ENCODE measurements at places on chromosomes 3 and 15.

GRCh38 chr3:40021338-40021737, 211.9 kb downstream of the MYRIP start:
- DNase-seq: no peak

DNA sequence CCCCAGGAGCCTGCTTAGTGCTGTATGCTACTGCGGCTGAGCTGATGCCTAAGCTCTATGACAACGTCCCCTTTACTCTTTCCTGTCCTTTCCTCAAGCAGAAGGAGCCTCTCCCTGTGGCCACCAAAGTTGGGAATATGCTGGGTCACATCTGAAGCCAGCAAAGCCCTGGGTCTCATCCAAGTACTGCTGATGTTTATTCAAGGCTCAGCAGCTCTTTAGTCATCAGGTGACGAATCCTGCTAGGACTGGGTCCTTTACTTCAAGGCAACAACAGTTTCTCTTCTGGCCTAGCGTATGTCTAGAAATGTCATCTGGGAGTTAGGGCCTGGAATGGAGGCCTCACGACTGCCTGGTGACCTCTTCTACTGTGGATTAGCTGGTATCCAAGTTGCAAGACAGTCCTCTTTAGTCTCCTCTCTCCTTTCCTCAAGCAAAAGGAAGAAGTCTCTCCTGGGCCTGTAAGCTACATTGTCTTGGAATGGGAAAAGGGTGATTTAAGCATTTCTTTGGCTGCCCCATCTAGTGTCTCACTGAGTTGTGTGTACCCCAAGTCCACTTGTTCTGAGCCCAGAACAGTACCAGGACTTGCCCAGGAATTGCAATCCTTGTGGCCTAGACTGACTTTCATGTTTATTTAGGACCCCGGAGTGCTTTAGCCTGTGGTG, 63.9 kb downstream of the TNFAIP8L3 start:
- DNase-seq: no peak

- DNase-seq: no peak
These were observed 983.7 kb downstream of the MCTP2 start for GRCh38 chr15:95215017-95215416.

- no peak for DNase-seq
These were observed 5.3 kb downstream of the SNUPN start for GRCh38 chr15:75620058-75620820.

- DNase-seq: no peak
These were observed 282.1 kb downstream of the RPLP1 start for GRCh38 chr15:69734699-69735098.

DNA sequence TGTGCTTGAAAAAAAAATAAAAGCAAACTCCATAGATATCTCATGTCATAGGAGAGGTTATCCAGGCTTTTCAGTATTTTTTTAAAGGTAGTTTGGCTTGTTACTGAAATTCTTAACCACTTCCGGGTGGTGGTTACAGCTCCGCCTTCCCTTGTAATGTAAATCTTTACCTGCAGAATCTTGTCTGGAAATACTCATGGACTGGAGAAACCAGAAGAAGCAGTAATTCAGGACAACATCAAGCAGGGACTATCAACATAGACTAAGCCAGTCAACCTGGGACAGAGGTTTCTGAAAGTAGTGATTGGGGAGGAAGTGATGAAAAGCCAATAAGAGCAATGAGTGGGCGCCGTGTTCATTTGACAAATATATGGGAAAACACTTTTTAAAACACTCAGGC, 78.9 kb upstream of the SKOR1 start:
- DNase-seq: no peak

DNA sequence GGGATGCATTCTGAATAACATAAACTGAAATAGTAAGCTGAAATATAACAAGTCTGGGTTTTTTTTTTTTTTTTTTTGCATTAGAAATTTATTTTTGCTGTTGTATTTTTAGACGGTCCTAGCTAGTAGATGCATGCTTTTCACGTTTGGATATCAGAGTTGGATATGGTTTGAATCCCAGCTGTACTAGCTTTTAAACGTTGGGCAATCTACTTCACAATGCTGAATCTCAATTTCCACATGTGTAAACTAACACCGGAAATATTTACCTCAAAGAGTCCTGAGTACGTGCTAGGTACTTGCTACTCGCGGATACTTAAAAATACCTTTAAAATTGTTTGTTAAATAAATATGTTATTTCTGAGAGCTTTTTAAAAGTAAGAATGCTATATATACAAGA, 139.8 kb downstream of the BBX start:
- DNase-seq: no peak

- no peak for DNase-seq
These were observed 2.0 kb upstream of the MANF start for GRCh38 chr3:51382947-51383578.

GRCh38 chr3:59820352-59820934, 770.6 kb upstream of the CFAP20DC start:
- DNase-seq: no peak

- DNase-seq: no peak
These were observed 177.5 kb upstream of the CGNL1 start for GRCh38 chr15:57198654-57199291.
